ENCODE measurements at places on chromosomes 13 and 19.

- DNase-seq = no peak
Measured at GRCh38 chr19:34961775-34962686, 2.0 kb downstream of the ZNF792 start.

- DNase-seq = no peak
Measured at GRCh38 chr13:84399320-84400085, 517.2 kb upstream of the SLITRK1 start.

DNA sequence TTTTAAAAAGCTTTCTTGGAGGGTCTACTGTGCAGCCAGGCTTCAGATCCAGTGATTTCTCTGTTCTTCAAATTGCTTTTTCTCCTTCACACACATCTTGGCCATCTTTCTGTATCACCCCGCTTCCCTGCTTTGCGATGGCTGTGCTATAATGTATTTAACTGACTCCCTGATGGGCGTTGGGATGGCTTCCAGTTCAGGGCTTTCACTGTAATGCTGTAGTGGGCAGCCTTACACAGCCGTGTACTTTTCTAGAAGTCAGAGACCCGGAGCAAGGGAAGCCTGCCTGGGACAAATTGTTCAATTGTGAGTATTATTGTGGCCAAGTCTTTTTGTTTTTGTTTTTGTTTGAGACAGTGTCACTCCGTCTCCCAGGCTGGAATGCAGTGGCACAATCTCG, 19.4 kb upstream of the PAK4 start:
- no peak for DNase-seq

DNA sequence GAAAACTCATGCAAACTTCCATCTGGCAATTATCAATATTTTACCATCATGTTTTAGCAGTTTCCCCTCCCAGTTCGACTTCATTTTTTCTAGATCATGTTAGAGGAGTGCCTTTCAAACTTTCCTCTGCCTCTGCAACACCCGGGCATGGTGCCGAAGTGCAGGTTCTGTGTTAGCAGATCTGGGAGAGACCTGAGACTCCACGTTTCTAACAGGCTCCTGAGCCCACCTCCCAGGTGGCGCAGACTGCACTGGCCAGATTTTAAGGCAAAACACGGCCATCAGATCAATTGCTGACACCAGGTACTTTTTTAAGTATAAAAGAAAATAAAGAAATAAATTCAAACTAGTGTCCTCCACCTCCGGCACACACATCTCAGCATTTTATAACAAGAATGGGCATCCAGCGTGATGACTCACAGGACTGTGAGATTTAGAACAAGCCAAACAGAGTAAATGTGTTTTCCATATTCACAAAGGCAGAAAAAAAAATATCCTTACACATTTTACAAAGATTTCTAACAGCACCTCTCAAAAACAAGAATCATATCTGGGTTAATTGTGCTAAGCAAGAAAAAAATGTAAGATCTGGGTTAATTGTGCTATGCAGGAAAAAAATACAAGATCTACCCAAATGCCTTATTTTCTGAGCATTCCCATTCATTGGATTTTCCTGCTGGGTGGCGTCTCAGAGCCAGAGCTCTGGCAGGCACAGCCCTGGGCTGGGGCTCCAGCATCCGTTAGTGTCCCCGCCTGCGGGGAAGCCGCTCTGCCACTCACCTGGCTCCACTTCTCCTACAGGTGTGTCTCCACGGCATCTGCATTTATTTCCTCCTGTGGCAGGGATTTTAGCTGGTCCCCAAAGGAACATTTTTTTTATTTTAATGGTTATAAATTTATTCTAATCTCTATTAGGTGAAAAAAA, 127.9 kb upstream of the SOX1 start:
- no peak for DNase-seq

- DNase-seq = no peak
Measured at GRCh38 chr13:28327373-28328270, 167.3 kb downstream of the FLT1 start.

DNA sequence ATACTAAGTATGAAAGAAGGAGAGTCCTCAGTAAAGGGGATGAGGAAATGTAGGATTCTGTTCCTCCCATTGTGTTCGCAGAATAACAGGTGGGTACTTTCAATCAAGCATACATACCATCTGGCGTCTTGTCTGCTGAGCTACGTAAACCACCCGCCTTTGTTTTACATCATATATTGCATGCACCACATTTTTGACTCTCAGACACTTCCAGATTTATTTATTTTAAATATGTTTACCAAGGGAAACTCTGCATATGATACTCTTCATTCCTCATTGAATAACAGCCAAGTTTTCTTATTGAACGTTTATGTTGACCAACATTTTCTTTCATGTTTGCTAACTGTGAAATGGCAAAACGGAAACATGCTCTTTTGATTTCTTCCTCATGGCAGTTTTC, 174.1 kb downstream of the FGF14 start:
- no peak for DNase-seq

DNA sequence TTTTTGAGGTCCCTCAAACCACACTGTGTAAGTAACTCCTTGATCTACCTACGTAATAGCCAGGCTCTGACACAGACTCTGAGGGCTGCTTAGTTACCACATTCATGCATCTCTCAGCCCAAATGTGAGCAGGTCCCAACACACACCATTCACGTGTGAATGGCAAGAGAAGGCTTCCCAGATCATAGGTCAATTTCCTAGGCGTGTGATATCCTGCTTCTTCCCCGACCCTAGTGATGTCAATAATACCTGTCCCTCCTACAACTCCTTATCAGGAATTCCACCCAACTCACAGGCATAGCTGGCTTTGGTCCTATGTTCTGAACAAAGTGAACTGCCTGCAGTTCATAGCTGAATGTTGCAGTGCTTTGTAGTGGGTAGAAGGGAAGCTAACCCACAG, 334.5 kb downstream of the RFC3 start:
- DNase-seq = no peak

DNA sequence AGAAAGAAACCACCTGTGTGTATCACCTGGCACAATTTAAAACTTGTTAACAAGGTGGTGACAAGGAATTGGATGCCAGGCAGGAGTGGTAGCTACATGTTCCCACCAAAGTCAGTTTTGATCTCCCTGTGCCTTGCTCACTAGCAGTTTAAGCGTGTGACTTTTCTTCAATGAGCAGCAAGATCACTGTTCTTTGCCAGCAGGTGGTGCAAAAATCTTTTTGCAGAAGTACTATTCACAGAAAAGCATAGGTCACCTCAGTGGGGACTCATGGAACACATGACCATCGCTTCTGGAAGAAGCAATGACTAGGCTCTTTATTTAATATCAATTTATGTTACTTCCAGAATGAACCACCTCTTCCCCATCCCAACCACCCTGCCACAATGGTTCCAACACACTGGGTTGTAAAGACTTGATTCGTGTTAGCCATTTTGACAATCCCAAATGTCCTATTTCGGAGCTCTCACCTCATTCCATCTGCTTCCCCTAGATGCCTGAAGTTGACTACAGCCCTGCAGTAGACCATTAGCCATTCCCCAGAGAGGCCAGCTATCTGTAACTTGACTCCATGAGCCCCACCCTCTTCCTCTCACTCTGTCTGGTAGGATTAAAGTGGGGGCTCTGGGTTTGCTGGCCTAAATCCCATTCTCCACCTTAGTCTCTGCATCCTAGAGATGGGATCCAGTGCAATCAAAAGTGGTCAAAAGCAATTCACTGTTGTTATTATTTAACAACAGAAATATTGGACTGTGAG, 59.1 kb upstream of the TNFRSF19 start:
- DNase-seq = no peak

GRCh38 chr13:49653478-49653877, 25.2 kb downstream of the ARL11 start:
- no peak for DNase-seq

- no peak for DNase-seq
Measured at GRCh38 chr13:104975272-104975671, 1560.2 kb downstream of the EFNB2 start.

DNA sequence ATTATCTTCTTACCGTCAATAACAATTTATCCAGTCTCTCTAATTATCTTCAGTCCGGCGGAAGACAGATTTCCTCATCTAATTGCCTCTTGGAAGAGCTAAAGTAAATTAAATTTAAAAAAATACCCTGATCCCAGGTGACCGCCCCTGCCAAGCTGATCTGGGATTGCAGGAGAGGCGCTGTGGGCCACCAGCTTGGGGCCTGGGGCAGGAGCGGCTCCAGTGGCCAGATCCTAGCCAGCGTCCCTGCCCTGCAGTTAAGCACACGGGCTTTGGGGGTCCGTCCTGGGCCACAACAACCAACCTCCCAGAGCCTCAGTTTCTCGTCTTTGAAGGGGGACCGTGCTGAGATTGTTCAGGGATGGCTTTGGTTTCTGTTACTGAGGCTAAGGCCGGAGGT, 12.4 kb upstream of the TMEM255B start:
- DNase-seq = no peak

GRCh38 chr19:11261971-11262839, at the start of gene DOCK6:
Gene DOCK6 (minus strand): TSS chr19:11262524. CDS start chr19:11262440, 84 bp downstream.
- no peak for DNase-seq

DNA sequence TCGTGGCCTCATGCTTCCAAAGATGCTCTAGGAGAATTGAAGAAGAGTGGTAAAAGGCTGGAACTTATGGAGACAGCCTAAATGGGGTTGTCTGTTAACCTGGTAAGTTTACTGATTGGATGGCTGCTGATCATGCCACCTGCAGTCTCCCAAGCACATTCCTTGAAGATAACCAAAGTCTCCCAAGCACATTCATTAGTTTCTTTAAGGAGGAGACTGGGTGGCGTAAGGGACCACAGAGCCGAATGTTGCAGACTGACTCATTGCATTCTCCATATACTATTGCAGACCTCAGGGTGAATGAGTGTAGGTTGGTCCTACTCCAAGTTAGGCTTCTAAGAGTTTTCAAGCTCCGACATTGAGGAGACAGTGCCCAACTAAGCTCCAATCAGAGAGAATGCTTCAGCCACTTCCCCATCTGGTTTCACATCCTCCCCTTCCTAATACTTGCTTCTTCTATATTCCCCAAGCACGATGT, at the start of gene IGFL3:
Gene IGFL3 (minus strand): TSS at position 51 of the 478 bp plus-strand sequence. CDS start 39 bp downstream, at position 12.
- DNase-seq = no peak
